ENCODE measurements at places on chromosomes 3 and 15.

DNA sequence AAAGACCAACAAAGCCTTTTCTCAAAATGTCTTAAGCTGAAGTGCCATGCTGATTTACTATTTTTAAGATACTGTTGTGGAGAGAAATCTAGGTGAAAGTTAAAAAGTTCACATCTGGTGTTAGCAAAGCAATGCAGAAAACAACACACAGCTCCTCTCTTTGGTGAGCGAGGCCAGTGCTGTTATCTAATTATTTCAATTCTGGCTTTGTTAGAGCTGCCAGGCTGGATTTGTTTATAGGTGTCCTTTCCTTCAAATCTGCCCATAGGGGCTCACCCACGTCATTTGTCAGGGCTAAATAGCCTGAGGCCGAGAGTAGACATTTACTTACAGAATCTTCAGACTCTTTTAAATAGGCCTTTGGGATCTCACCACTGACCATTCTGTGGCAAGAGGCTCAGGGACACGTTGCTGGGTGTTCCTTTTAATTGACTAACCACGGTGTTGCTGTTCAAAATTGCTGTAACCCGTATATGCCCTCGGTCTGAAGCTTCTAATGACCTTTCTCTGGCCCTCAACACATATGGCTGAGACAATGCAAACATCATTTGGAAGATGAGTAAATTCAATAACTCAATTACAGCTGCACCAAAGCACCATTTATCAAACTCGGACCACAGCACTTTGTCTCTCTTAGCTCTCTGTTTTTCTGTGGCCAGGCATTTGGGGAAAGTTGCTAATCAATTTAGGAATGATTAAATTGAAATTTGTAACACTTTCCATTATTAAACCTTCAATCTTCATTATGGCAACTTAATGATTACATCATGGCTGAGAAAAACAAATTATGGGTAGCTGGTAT lies 152.6 kb downstream of the PDZRN3 start:
- no peak for DNase-seq

DNA sequence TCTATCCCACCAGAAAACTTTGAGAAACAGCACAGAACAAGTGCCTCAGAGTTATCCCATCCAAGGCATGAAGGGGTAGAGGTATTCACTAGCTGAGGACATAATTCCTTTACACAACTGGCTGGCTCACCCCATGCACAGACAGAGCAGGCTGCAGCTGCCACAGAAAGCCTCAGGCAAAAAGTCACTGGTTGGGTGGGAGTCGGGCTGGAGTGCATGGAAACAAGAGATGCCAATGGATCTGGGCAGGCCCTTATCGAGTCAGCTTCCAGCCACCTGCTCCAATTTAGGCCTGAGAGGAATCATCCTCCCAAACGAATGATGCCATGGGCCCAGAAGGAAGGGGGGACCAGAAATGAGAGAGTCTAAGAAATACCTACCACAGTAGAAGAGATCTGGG lies 83.0 kb downstream of the RSL24D1 start:
- no peak for DNase-seq

GRCh38 chr3:190972840-190973270 lies 110.4 kb upstream of the GMNC start:
- DNase-seq = no peak

DNA sequence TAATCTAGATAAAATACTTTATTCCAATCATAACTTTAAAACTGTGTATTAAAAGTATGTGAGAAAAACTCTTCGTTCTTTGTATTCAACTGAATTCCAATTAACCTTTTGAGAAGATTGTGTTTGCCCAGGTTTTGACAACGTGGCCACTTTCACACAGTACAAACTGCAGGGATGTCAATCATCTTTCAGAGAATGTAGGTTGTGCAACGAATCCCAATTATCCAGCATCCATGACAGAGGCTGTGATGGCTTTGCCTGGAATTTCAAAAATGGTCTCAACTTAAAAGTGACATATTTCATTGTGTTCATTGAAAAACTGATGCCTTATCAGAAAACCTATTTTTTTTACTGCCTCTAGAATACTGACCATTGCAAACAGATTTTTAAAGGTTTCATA lies 615.1 kb upstream of the KCNMB2 start:
- DNase-seq = no peak

GRCh38 chr3:65170390-65171042 lies 482.7 kb upstream of the ADAMTS9 start:
- DNase-seq = no peak

- no peak for DNase-seq
Measured at GRCh38 chr15:91525751-91526150, 327.8 kb upstream of the SLCO3A1 start.

DNA sequence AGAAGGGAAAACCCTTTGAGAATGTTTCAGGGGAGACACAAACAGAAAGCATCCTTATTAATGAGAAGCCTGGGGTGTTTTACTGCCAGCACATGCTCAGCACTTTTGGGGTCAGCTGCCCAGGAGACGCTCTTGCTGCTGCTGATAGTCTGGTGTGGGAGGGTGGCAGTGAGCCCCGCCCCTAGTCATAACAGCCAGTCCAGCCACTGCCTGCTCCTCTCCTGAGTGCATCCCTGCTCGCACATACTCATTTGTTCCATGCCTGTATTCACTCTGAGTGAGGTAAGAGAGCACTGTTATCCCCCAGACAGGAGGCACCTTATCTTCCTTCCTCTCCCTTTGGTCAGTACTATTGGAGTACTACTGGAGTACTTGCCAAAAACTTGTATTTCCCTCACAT lies 101.3 kb downstream of the ETFA start:
- no peak for DNase-seq

DNA sequence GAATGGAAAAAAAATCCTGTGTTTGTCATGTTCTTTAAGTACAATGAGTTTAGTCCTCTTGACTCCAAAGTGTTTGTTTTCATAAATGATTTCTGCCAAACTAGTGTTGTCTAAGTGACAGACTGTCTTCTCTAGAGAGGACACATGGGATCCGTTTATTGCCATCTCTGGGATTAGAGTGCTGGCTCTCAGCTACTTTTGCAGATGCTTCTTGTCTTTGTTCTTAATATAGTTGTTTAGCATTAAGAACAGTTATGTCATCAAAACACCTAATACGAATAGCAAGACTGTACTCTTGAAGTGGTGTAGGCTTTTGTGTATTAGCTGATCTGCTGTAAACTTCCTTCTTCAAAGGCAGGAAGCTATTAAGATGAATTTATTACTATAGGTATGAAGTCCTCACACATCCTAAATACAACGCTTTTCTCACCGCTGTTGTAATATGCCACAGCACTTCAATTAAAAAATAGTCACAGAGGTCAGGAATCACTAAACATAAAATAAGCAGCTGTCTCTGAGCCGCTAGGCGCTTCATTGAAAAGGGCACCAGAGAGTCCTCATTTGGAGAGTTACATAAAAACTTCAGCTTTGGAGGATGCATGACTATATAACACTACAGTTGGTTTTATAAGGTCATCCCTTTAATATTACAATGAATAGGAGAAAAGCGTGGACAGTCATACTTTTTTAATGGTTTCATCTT lies 128.3 kb upstream of the ZNF385D start:
- DNase-seq = no peak

GRCh38 chr3:27939940-27940339 lies 217.8 kb upstream of the EOMES start:
- no peak for DNase-seq

- no peak for DNase-seq
Measured at GRCh38 chr3:112038863-112039262, 4.3 kb downstream of the TMPRSS7 start.

DNA sequence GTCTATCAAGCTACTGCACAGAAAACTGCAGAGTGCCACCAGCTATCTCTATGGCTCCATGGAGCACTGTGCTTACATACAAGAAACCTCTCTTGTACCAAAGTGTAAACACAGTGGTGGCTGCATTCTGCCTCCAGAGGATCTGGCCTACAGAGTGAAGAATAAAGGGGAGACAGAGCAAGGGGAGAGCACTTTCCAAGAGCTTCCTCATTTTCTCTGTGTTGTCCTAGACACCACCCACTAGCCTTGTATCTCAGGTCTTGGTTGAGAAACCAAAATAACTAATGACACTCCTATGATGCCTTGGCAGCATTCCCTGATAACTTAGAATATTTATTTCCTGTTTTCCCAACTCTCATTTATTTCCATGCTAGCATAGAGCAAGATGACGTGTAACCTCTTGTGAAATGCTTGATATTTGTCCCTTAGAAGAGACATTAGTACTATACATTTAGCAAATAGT lies 56.9 kb upstream of the PHLDB2 start:
- no peak for DNase-seq

GRCh38 chr3:159843840-159844730 lies 144.6 kb upstream of the IL12A start:
- DNase-seq = no peak

DNA sequence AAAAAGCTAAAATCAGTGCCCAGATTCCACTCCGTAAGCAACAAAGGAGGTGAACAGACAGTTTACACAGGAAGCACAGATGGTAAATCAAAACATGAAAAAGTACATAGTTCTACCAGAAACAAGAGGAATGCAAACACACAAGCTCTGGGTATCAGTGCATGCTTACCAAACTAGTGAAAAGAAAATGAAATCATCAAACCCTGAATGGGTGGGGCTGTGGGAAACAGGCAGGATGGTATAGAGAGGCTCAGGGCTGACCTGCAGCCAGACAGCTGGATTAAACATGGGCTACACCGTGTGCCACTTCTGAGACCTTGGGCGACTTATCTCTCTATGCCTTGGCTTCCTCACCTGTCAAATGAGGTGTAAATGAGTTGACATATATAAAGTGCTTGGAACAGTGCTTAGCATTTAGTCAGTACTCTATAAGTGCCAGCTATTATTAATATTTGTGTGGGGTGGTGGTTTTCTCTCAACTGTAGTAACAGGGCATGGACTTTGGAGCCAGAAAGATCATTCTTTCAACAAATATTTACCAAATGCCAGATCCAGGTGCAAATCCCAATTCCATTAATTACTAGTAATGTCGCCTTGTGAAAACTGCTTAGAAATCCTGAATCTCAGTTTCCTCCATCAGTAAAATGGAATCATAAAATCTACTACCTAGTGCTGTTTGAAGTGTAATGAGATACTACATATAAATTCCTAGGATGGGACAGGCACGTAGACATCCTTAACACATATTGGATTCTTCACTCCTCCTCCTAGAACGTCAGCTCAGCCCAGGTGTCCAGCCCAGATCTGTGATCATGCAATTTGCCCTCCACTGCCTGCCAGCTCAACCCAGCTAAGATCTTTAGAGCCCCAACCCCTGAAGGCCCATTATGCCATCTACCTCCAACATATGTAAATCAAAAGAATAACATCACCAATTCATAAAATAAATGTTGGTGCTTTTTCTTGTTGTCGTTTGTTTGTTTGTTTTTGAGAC lies 55.5 kb upstream of the SMAD3 start:
- no peak for DNase-seq

DNA sequence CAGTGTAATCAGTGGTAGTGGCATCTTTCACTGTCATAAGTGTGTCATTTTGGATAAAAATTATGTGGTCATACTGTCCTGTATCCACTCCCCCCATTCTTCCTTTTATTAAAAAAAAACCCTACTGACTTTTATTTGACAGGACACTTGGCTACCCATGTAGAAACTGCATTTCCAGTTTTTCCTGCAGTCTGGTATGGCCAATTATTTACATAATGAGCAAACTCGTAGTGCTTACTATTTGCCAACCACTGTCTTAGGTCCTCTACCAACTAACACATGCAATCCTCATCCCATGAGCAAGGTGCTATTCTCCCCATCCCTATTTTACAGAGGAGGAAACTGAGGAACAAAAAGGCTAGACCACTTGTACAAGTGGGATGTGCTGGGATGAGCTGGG lies 129.1 kb downstream of the MECOM start:
- DNase-seq = no peak

GRCh38 chr3:27521179-27521871 lies 37.1 kb upstream of the SLC4A7 start:
- no peak for DNase-seq

GRCh38 chr3:8279476-8279875 lies 222.1 kb upstream of the LMCD1 start:
- DNase-seq = no peak

DNA sequence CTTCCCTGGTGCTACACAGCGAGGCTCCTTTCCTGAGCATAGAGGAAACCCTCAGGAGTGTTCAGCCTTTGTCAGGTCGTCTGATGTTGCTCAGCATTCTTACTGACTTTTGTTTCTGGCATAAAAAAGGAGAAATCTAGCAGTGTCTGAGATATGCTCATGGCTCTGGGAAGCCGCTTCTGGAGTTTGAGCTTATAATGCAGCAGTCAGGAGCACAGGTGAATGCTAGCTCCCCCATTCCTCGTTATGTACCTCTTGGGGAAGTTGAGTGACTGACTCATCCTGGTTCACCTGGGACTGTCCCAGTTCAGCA lies 49.2 kb upstream of the MYZAP start:
- no peak for DNase-seq

DNA sequence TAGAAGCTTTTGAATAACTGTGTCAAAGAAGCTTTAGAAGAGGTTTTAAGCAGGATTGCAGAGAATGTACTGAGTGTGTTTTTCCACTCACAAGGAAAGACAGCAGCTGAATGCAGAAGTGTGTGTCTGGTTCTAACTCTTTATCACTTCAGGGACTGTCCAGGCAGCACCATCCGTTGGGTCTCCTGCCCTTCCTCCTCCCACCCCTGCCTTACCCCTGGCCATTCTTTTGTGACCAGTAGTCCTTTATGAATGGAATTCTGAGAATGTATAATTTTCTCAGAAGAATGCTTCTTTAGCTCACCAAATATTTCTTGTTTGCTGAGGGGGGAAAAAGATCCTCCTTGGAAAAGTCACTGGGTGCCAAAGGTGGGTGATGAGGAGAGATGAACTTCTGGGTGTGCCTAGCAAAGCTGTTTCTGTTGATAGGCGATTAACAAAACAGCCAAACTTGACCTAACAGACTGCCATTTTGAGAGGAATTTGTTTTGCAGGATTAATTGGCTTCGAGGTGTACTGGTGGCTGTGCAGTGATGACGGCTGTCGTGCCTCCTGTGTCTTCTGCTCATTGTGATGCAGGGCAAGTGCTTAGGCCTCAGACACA lies 70.9 kb downstream of the IGF1R start:
- DNase-seq = no peak

GRCh38 chr3:189685860-189686259 lies 54.7 kb downstream of the TP63 start:
- DNase-seq = no peak

DNA sequence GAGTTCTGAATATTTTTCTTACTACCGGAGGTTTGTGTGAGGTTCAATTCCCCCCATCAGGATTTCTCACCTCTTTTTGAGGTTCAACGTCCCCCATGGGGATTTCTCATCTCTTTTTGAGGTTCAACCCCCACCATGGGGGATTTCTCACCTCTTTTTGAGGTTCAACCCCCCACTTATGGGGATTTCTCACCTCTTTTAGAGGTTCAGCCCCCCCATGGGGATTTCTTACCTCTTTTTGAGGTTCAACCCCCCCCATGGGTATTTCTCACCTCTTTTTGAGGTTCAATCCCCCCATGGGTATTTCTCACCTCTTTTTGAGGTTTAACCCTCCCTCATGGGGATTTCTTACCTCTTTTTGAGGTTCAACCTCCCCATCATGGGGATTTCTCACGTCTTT lies 26.3 kb downstream of the NDUFB4 start:
- DNase-seq = no peak

- no peak for DNase-seq
Measured at GRCh38 chr3:30539772-30540171, 66.6 kb upstream of the TGFBR2 start.

- DNase-seq = no peak
Measured at GRCh38 chr15:90087454-90088154, 14.7 kb downstream of the IDH2 start.

Data from activated T-cell treated with anti-CD3 and anti-CD28 coated beads, Interleukin-2, amount 50 U/mL, for 4 hours (primary cell).